ENCODE measurements at places on chromosomes 2 and 18.

- DNase-seq = no peak
Observed at GRCh38 chr2:63751901-63752300, 89.8 kb upstream of the UGP2 start.

GRCh38 chr18:79571211-79572092, 108.2 kb upstream of the CTDP1 start:
- no peak for DNase-seq

GRCh38 chr2:53356291-53356905, 411.2 kb upstream of the CHAC2 start:
- no peak for DNase-seq

DNA sequence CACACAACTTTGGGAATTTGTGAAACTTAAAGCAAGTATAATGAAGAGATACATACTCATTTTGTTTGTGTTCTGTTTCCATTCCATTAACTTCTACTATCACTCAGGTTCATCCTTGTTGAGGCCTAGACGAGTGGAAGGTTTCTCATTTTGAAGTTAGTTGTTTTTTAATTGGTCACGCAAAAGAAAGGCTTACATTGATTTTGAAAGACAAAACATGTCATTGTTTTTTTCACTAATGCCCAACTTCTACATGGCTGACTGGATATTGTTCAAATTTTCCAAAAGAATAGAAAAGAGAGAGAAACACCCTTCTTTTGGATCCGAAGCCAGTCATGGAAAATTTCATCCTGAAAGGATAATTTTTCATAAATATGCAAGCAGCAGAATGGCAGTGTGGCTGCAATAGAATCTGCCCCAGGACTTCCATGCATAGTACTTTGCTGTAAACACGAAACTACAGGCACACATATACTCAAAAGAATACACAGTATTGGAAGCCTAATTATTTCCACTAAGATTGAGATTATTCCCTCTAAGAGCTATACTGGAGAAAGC, 27.4 kb downstream of the PRKCE start:
- no peak for DNase-seq

- no peak for DNase-seq
Observed at GRCh38 chr18:76491776-76492668, 3.0 kb downstream of the ZNF516 start.

DNA sequence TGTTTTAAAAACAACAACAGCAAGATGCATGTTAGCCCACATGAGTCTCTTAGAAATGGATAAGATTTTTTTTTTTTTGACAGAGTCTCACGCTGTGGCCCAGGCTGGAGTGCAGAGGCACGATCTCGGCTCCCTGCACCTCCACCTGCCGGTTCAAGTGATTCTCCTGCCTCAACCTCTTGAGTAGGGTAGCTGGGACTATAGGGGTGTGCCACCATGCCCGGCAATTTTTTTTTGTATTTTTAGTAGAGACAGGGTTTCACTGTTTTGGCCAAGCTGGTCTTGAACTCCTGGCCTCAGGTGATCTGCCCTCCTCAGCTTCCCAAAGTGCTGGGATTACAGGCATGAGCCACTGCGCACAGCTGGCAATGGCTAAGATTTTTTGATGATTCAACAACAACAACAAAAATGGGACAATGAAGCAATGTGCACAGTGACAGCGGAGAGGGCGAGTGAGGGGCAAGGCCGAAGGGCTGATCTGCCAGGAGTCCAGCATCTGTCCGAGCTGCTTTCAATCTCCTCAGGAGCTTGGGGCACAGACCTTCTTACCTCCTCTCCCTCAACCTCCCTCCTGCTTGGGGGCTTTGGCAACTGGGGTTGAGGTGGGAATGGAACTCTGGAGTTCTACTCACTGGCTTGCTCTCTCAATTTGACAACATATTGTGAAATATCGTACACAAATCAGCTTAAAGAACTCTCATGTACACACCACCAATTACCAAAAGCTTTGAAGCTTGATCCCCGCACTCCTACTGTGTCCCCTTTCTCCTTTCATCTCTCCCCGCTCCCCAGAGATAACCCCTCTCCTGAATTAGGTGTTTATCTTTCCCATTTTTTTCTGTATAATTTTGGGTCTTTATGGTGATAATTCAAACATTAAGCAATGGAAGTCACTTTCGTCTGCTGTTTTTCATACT, 3.4 kb downstream of the ABCG8 start:
- no peak for DNase-seq

- no peak for DNase-seq
Observed at GRCh38 chr2:163353551-163353950, 382.3 kb downstream of the FIGN start.

DNA sequence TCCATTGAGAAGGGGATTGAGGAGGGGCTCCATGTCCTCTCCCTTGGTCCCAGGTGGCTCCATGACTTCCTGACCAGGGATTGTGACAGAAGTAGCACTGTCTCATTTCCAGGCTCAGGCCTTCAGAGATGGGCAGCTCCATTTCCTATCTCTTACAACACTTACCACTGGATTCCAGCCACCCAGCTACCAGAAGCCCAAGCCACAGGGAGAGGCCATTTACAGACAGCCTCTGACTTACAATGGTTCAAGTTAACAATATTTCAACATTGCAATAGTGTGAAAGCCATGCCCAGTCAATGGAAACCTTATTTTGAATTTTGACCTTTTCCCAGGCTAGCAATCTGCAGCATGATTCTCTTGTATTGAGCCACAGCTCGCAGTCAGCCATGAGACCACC, 164.9 kb upstream of the AGAP1 start:
- DNase-seq = no peak

- DNase-seq = no peak
Observed at GRCh38 chr18:52060607-52061304, 279.2 kb upstream of the DCC start.

DNA sequence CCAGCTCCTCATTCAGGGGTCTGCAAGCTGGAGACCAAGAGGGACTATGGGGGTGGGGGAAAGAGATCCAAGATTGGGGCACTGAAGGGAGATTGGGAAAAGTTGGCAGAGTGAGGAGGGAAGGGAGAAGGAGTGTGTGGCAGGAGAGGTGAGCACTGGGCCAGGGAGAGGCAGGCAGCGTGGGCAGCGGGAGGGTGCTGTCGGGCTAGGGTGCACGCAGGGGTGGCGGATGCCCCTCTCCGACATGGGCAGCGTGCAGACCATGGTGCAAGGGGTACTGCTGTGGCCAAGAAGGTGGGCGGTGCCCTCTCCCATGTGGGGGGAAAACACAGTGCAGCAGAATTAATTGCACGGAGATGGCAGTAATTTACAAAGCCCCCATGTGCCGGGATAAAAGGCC, 74.1 kb downstream of the CELF4 start:
- DNase-seq = no peak

GRCh38 chr2:237752761-237753165, 45.8 kb upstream of the RBM44 start:
- DNase-seq = no peak

GRCh38 chr18:78716022-78716421, 263.6 kb upstream of the SALL3 start:
- no peak for DNase-seq

DNA sequence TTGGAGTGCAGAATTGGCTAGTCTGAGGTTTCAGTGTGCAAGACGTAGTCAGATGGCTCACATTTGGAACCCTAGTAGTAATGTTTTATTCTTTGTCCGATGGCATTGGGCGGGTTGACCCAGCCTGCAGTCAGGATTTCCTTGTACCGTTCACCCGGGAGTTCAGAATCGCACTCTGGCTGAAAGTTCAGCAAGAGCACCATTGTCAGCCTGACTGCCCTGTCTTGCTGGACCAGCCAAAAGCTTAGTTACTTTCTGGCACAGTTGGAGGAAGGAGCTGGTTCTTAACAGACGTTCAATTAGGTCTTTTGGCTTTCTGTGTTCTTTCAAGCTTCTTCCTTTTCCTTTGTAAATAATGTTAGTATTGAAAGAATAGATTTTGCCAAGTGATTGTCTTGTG, 18.6 kb downstream of the RMC1 start:
- no peak for DNase-seq

DNA sequence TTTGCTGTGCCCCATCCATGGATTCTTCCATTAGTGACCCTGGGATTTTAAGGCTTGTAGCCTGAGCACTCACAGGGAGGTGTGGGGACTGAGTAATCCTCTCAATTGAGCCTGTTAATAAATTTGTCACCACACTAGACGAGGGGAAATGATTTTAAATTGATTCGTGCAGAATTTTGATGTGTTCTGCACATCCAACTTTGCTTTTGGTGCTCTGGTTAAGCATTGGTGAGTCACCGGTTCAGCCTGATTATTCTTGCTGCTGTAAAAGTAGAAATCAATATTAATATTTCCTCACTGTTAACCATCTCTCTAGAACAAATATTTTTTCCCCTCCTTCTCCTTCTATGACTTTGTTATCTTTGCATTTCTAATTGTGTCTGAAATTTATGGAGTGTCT, 482.0 kb downstream of the TSN start:
- no peak for DNase-seq
